Left lung (tissue), 14 donors: ENCODE measurements at places on chromosomes 1 and 21. TPM values are rescaled to one million over a fixed set of nuclear protein-coding genes. Genes with fewer than 3 reads are reported as not detected.

Gene RAVER2
- polyA plus RNA-seq: 33.2 TPM

GRCh38 chr1:238562341-238562740 is 671.6 kb upstream of the ZP4 start:
- DNase-seq: no peak

DNA sequence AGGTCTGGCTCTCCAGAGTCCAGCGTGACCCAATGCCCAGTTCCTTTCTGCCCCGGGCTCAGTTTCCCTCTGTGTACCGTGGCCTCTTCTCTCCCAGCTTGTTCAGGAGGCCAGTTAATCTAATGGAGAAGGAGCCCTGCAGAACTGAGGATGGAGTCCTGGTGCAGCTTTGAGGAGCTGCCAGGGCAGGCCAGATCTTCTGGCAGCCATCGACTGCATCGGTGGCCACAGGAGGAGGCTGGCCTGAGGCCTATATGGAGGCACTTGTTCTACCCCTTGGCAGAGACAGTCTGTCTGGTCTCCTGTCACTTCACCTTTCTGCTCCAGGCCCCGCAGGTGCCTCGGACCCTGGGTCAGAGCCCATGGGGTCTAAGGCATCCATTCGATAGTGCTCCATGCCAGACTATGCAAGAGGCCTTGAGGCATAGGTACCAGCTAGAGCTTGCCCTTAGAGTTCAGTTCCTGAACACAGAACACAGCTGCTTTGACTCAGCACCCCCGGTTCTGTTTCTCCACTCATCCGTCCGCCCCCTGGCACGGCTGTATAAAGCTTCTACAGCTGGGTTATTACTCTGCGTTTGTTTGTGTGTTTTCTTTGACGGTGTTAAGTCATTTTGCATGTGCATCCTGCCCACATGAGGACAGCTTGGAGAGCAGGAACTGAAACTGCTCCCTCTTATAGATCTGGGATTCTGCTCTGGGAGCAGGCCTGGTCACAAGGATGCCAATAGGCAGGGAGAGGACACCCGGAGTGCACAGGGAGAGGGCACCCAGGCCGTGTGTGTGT is 18.5 kb upstream of the LRRN2 start:
- no peak for DNase-seq

Gene ALPL
- 1.5 TPM for polyA plus RNA-seq

Gene CTSE
- 0.35 TPM for polyA plus RNA-seq

- DNase-seq: no peak
These were observed 194.7 kb upstream of the FMN2 start for GRCh38 chr1:239896980-239897379.

GRCh38 chr1:23910553-23911246 is 2.5 kb downstream of the CNR2 start:
- DNase-seq: no peak

GRCh38 chr1:98221923-98222322 is 301.1 kb upstream of the DPYD start:
- no peak for DNase-seq

- DNase-seq: no peak
These were observed 853.8 kb downstream of the USP25 start for GRCh38 chr21:16583556-16583955.

Gene CDA
- 0.64 TPM for polyA plus RNA-seq

DNA sequence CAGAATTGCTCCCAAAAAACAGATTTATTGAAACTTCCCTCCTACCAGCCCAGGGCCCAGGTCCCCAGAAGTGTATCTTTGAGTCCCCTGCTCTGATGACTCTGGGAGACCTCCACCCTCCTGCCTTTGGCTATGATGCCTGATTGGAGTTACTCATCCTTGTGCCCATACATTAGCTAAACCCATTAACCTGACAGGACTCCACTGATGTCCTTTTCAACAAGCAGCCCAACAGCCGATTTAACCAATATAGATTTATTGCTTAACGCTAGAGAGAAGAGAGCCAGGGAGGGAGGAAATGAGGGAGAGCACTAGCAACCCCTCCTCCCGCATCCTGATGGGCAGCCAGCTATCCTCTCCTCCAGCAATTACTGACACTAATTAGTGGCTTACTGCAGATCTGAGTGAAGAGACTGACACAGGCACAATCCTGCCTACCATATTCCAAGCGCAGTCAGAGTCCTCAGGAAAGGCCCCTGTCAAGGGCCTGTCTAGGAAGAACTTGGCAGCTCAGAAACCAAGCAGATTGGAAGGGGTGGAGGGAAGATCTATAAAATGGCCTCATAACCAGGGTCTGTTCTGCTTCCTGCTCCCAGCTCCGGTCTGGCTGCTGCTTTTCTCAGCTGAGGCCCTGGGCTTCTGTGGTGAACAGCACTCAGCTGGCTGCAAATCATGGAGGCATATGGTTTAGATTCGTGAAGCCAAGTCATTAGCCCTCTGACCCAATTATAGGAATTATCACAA is 484.5 kb upstream of the DAB1 start:
- DNase-seq: no peak

- DNase-seq: no peak
These were observed 26.9 kb downstream of the CD244 start for GRCh38 chr1:160835751-160836150.

GRCh38 chr1:22339237-22339636 is 112.4 kb upstream of the ZBTB40 start:
- no peak for DNase-seq

- no peak for DNase-seq
These were observed 7.5 kb downstream of the DDR2 start for GRCh38 chr1:162639718-162640117.

Gene PPIAL4G
- polyA plus RNA-seq: 0.15 TPM

DNA sequence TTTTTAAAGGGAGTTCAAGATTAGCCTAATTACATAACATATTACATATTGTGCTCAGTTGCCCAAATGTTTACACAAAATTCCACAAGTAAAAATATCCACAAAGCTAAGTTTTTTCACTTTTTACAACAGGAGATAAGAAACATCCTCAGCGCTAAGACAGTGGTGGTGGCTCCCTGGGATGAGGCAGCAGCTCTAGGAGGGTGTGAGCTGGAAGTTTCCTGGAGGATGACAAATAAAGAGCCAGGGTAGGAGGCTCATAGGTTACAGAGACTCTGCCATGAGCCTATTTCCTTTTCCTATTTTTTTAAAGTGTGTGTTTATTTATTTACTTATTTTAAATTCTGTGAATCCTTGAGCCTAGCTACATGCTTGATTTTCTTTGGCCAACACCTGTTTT is 91.7 kb downstream of the COL24A1 start:
- DNase-seq: no peak

DNA sequence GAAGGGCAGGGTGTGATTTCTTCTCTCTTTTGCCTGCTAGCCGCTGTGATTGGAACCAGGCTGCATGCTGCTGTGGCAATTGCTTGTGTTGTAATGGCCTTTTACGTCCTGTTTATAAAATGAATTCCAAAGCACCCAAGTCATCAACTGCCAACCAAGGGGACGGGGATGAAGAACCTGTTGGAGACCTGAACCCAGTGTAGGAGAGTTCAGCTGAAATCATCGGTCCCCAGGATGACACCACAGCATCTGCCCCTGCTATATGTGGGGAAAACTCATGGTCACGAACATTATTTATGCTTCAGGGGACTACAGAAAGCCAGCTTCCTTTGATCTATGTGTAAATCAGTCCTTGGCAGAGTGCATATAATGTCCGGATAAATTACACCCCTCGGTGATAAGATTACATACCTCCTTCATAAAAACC is 3.8 kb downstream of the TMEM167B start:
- no peak for DNase-seq
